Gastroesophageal sphincter (tissue), 4 donors: ENCODE measurements at places on chromosomes 6 and 20. TPM values are rescaled to one million over a fixed set of nuclear protein-coding genes. Genes with fewer than 3 reads are reported as not detected.

Gene JAG1
- 46.1 TPM for total RNA-seq

Gene MAP3K5
- 31.7 TPM for total RNA-seq

Gene RPS18
- 2,015 TPM for total RNA-seq

Gene NMBR
- not detected for total RNA-seq

Gene SLC44A4
- not detected for total RNA-seq

Gene DEFB124
- total RNA-seq: not detected

Gene CPNE5
- total RNA-seq: 0.93 TPM

Gene NEDD9
- 15.9 TPM for total RNA-seq

Gene ZNF391
- total RNA-seq: 2.7 TPM

Gene SIRPA
- 30.8 TPM for total RNA-seq

Gene THEMIS
- 1.6 TPM for total RNA-seq

Gene PRPH2
- 1.3 TPM for total RNA-seq

Gene PARD6B
- total RNA-seq: 3.8 TPM

Gene CST3
- 1,644 TPM for total RNA-seq

Gene KCNK15
- 1.3 TPM for total RNA-seq

Gene BICRAL
- 19.6 TPM for total RNA-seq

Gene RPS6KA2
- 68.9 TPM for total RNA-seq

Gene NUP153
- 32.5 TPM for total RNA-seq

Gene HLA-B
- total RNA-seq: 991 TPM

Gene TNFAIP3
- total RNA-seq: 40.7 TPM

Gene CNR1
- 8.3 TPM for total RNA-seq
